ENCODE measurements at places on chromosomes 7 and 10.

- peak; percentile 17 for DNase-seq
These were observed 2.3 kb upstream of the DRGX start for GRCh38 chr10:49398000-49398861.

GRCh38 chr7:11623093-11623678, 208.8 kb downstream of the THSD7A start:
- no peak for DNase-seq

GRCh38 chr7:16531707-16532106, 5.1 kb downstream of the LRRC72 start:
- no peak for DNase-seq

DNA sequence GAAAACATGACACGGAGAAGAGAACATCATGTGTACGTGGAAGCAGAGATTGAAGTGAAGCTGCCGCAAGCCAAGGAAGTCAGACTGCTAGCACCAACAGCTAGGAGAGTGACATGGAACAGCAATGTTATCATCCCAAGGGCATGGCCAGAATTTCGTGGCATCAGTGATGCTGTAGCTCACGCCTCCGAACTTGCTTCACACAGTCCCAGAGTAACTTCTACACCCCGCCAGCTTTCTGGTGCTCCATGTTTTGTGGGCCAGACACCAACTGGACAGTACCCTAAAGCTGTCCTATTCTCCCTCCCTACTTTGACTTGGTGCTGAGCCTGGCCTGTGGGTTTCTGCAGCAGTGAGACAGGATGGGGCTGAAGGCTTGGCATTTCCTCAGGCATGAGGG, 33.0 kb upstream of the EMX2 start:
- no peak for DNase-seq

- DNase-seq = no peak
These were observed 12.3 kb upstream of the SNX10 start for GRCh38 chr7:26279405-26279804.

DNA sequence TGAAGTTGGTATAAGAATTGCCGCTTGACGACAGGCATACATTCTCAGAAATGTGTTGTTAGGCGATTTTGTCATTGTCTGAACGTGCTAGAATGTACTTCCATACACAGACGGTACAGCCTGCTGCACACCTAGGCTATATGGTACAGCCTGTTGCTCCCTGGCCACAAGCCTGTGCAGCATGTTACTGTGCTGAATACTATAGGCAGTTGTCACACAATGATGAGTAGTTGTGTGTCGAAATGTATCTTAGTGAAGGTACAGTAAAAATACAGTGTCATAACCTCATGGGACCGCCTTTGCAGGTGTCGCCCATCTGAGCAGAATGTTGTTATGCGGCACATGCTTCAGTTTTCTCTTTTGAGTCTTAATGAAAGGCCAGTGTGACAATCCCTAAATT, 66.5 kb downstream of the SHH start:
- DNase-seq = no peak

DNA sequence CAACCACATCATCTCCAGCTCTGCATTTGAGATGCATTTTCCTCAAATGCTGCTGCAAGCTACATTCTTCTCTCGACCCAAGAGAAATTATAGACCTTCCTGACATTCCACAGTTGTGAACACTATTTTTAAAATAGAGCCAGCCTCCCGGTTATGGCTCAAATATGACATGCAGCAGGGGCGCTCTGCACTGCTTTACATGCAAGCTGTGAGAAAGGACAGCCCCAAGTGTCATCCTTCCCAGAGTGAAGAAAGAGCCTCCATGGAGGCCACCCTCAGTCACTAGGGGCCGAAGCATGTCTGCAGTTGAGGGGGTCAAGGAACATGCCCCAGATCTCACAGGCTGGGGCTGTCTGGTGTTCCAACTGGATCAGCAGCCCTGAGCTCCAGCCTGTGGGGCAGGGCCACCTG, 63.9 kb upstream of the CHST15 start:
- no peak for DNase-seq

DNA sequence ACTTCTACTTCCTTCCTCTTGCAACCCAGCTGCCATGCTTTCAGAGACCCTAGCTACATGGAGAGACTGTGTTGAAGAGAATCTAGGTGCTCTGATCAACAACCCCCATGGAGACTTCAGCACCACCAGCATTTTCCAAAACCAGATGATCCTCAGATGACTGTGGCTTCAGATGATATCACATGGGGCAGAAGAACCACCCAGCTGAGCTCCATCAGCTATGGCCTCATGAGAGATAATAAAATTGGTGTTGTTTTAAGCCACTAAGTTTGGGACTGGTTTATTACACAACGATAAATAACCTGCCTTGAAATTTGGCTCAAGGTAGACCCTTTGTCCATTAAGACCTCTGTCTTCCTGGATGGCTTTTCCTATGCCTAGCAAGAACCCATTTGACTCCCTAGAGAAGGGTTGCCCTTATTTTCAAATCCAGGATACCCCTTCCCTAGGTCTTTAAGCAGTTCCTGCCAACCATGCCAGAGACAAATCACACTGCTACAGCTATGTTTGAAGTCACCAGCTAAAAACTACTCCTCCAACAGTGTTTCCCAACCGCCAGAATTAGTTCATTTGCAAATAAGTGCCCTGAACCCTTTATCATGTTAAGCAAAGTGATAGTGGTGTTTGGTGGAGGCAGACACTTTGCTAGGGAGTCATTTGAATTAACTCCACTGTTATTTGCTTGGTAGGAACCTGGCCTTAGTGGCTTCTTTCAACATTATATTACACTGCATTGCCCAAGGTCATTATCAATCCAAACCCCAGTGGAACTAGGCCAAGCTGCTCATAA, 136.9 kb upstream of the PALS2 start:
- no peak for DNase-seq

DNA sequence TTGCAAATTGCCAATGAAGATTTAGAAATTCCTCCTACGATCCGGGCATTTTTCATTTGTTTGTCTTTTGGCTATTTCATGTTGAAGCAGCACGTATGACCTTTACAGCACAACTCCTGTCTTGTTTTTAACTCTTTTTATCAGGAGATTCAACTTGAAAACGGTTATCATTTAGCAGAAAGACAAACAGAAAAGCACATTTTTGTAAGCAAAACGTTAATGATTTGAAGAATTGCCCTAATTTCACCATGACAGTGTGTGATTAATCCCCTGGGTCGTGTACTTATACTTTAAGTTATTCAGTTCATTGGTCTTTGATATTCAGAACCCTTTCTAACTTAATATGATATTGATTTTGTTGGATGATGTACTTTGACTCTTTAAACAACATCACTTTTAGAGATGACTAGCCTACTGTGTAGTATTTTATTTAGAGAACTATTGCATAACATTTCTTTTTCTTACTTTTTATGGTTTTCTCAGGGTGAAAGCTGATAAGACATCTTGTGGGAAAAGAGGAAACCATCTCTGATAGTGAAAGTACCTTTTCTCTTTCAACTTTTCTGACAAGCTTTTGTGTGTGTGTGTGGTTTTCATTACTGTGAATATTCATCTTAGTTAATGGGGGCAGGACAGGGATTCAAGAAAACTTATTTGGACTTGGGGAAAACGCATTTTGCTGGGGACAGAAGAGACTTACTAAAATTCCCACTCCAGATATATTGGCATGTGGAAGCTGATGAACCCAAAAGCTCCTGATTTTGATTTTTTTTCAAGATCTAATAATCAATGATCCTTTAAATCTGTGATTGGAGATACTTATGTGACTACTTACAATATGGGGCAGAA, 8.1 kb downstream of the HHEX start:
- no peak for DNase-seq

- no peak for DNase-seq
These were observed 24.4 kb upstream of the KBTBD2 start for GRCh38 chr7:32916006-32916405.

DNA sequence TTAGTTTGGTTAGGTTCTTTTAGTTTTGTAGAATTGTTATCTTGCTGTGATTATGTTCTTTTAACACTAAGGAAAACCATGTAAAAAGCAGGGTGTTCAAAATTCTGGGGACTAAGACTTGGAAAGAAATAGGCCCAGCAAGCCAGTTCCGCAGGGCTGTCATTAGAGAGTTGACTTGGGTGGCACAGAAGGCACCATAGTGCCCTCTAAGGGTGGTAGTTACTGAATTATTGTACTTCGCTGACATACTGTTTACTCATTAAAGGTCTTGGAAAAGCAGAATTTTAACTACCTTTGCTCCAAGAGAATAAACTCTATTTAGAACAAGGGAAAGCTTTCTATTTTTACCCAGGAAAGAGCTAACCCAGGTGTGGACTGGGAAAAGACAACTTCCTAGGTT, 86.5 kb downstream of the OTUD1 start:
- no peak for DNase-seq

GRCh38 chr7:105559926-105560325, 21.4 kb downstream of the EFCAB10 start:
- DNase-seq = no peak

DNA sequence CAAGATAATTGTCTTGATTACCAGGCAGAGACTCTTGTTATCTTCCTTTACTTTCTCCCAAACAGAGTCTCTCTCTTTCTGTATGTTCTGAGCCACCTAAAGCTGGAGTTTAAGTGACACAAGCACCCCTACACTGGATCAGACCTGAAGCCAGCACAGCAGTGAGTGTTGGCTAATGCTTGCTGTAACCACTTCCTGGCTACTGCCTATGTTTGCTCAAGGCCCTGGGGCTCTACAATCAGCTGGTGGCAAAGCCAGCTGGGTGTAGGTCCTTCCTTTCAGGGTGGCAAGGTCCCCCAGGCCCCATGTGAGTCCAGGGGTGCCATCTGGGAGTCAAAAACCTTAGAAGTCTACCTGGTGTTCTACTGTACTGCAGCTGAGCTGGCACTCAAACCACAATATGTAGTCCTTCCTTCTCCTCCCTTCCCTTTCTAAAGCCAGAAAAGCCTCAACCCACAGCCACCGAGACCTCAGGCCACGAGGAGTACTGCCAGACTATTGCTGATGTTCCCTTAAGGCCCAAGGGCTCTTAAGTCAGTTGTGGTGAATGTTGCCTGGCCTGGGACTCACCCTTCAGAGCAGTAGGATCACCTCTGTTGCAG, 416.3 kb downstream of the ADRA2A start:
- no peak for DNase-seq

DNA sequence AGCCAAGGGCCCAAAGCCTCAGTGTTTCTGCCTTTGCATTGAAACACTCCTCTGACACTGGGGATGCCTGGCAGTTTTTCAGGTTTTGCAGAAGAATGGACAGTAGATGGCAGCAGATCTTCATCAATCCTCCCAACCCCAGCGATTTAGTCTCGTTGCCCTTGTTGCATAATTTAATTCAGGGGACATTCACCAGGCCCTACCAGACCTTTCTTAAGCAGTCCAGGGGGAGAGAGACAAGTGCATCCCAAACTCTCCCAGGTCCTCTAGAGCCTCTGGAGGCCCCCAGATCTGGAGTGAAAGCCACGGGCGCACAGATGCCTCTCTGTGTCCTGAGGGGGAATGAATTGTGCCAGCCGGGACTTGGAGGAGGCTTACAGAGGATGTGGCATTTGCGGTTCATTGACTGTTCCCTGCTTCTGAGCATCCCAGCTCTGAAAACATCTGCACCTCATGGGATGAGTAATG, 29.6 kb downstream of the MINDY4 start:
- no peak for DNase-seq

DNA sequence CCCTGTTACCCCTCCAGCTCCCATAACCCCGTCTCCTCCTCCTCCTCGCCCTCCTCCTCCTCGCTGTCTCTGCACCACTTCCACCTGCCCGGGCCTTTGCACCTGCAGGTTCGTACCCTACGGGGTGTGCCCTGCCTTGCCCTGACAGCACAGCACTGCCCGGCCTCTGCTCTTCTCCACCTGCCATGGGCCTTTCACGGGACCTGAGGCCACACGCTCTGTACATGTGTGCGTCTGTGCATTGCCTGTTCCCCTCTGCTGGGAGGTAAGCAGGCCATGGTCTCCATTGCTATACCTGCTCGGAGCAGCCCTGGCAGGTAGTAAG, 40.0 kb downstream of the MICALL2 start:
- no peak for DNase-seq

Data from T follicular helper cell (primary cell).